ENCODE measurements at places on chromosomes 6 and 20. TPM values are rescaled to one million over a fixed set of nuclear protein-coding genes. Genes with fewer than 3 reads are reported as not detected.

DNA sequence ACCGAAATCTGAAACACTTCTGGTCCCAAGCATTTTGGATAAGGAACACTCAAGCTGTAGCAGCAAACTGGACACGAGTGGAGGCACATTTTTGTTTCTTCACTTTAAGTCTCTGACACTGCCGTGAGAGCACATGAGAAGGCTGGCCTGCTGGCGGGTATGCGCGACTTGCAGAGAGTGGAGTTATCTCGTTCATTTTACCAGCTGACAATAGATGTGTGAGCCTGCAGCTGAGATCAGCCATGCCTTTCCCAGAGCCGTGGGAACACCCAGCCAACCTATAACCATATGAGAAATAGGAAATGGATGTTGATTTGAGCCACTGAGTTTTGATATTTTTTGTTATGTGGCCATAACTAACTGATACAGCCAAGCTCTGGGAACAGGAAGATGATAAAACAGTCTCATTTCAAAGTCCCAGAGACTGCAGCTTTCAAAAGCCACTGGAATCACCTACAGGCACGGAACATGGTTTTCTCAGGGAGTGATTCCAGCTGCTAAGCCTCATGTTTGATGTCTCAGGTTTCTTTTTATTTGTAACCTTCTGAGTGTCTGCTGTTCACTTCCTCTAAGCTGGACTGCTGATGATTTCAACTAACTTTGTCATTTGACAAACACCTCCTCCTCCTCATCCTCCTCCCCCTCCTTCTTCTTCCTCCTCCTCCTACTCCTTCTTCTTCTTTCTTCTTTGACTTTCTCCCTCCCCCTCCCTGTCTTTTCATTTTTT lies 28.6 kb upstream of the LAMP5 start:
- no peak for DNase-seq

GRCh38 chr6:32224696-32225095 lies 829 bp upstream of the NOTCH4 start:
- DNase-seq = no peak

SLC22A16 gene
- polyA plus RNA-seq = 0.37 TPM

GRCh38 chr20:21137078-21137477 lies 11.2 kb downstream of the KIZ start:
- no peak for DNase-seq

PRR18 gene
- polyA plus RNA-seq = 0.33 TPM

- peak; percentile 90 for DNase-seq
Observed at GRCh38 chr6:170049641-170050561, 241.0 kb downstream of the DLL1 start.

PLAGL1 gene
- 29.2 TPM for polyA plus RNA-seq

- no peak for DNase-seq
Observed at GRCh38 chr6:2817903-2818443, 23.7 kb downstream of the SERPINB1 start.

DNA sequence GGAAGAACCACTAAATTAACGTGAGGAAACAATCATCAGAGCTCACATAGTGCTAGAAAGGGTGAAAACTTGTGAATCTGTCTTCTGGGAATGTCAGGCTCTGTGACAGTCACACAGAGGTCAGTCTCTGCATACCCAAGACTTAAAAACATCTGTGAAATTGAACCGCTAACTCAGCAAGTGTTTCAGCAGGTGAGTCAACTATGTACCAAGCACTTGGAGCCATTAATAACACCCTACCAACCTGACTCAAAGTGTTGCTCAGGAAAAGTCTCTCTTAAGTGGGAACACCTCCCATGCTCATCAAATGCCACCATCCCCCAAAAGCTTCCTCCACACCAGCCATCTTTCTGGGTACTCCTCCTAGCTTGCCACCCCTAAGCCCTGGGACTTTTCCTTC lies 92.3 kb upstream of the CARMIL1 start:
- no peak for DNase-seq

SMIM29 gene
- 71.9 TPM for polyA plus RNA-seq

- no peak for DNase-seq
Observed at GRCh38 chr6:123467392-123467791, 169.4 kb downstream of the TRDN start.

C6orf89 gene
- 34.0 TPM for polyA plus RNA-seq

GRCh38 chr6:14254505-14254904 lies 136.9 kb downstream of the CD83 start:
- DNase-seq = no peak

TEAD3 gene
- polyA plus RNA-seq = 17.8 TPM

DNA sequence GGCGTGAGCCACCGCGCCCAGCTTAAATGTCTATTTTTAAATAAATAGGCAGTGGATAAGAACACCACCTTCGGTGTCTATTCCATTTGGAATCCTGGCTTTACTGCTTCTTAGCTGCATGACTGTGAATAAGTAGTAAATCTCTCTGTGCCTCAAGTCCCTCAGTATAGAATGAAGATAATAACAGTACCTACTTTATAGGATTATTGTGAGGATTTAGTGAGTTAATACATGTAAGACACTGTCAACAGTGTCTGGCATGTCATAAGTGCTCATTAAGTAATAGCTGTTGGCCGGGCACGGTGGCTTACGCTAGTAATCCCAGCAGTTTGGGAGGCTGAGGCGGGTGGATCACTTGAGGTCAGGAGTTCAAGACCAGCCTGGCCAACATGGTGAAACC lies 10.1 kb downstream of the TPX2 start:
- DNase-seq = no peak

DNA sequence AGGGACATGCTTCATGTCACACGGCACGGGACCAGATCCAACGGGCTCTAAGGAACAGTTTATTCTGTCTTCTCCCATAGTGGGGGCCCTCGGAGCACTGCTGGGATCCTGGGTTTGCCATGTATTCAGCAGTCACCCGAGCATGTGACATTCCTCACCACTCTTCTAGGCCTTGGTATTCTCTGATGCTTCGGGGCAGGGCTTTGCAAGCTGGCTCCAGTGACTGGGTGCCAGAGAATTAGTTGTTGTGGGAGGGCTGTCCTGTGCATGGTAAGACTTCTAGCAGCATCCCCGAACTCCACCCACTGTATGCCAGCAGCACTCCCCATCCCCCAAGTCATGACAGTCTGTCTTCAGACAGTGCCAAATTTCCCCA lies 5.4 kb downstream of the CCN5 start:
- no peak for DNase-seq

- no peak for DNase-seq
Observed at GRCh38 chr6:77318256-77318655, 145.0 kb downstream of the HTR1B start.

DNA sequence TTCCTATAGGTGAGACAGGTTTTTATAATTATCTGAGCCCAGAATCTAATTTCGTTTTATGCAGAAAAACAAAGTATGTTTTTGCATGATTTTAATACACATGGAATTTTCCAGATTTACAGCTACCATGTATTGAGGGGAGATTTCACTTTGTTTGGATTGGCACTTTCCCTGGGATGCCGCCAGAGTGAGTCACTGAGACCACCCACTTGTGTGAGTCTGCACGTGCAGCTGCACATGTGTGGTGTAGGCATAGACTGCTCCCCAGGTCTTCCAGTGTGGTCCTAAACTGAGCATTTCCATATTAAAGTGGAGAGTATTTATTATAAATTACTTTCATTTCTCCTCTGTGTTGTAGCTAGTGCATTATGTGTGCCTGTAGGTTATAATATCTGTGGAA lies 186.8 kb downstream of the UBE3D start:
- DNase-seq = peak; percentile 32

SEL1L2 gene
- not detected for polyA plus RNA-seq

- no peak for DNase-seq
Observed at GRCh38 chr6:160419488-160419887, 71.3 kb downstream of the SLC22A3 start.

LY6G6C gene
- polyA plus RNA-seq = 0.16 TPM

VSX1 gene
- polyA plus RNA-seq = not detected

DNA sequence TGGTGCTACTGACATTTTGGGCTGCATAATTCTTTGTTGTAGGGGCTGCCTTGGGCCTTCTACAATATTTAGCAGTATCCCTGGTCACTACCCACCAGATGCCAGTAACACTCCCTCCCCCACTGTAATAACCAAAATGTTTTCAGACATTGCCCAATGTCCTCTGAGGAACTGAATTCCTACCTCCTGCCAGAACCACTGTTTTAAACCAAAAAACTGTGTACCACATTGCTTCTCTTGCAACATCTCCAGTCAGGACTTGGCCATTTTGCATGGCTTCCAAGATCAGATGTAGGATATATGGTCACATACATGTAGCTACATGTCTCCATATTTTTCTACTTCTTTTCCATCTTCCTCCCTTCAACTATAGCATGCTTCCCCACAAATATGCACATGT lies 97.4 kb upstream of the IFNGR1 start:
- no peak for DNase-seq

- no peak for DNase-seq
Observed at GRCh38 chr20:58552366-58552934, 37.3 kb upstream of the APCDD1L start.

- no peak for DNase-seq
Observed at GRCh38 chr20:3919352-3919751, 30.2 kb downstream of the PANK2 start.

AGER gene
- polyA plus RNA-seq = 1,487 TPM

DNA sequence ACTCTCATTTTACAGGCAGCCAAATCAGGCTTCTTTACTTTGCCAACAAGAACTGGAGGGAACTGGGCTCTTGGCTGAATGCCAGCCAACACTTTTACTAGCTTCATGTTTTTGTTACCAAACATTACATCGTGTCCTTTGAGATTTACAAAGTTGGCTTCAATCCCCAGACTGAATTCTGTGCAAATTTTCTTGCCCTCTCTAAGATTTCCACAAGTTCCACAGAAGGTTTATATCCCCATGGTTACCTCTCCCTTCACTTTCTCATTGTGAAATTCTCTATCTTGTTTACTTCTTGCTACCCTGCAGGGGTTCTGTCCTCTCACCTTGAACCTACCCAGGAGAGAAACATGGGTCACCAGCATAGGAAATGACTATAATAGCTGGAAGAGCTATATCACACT lies 37.6 kb upstream of the PLCB1 start:
- peak; percentile 95 for DNase-seq

DNA sequence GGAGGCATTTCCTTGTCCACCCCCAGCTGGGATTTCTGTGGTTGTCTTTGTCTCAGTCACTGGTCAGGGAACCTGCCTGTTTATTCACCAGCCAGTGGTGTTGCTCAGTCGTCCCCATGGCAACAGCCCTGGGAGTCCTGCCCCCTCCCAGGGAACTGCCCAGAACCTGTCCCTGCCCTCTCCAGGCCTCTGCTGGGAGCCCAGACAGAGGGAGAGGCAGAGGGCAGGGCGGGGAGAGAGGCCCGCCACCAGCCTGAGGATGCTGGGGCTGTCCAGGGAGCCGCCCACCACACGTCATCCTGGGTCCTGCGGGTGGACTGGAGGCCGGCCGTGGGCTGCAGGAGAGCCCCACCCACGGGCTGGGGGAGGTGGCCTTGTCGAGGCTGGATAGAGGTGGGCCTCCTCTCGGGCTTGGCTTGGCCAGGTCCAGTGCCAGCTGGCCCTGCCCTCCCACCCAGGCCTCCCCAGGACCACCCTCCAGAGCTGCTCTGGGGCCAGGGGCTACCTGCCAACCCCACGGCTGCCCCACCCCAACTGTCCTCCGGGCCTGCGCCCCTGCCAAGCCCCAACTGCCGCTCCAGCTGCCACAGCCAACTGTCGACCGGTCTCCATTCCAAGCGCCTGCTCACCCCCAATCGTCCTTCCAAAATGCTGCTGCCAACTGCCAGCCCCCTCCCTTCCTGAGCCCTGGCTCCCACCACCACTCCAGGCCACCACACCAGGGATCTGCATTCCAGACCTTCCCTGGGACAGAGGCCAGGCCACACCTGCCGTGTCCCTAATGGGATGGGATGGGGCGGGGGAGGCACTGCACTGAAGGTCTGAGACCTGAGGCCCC lies 4.2 kb upstream of the ZBTB46 start:
- DNase-seq = peak; percentile 90

PSORS1C1 gene
- 10.8 TPM for polyA plus RNA-seq

COL9A1 gene
- 0.06 TPM for polyA plus RNA-seq

- DNase-seq = no peak
Observed at GRCh38 chr6:144364782-144365181, 79.6 kb downstream of the UTRN start.

DNA sequence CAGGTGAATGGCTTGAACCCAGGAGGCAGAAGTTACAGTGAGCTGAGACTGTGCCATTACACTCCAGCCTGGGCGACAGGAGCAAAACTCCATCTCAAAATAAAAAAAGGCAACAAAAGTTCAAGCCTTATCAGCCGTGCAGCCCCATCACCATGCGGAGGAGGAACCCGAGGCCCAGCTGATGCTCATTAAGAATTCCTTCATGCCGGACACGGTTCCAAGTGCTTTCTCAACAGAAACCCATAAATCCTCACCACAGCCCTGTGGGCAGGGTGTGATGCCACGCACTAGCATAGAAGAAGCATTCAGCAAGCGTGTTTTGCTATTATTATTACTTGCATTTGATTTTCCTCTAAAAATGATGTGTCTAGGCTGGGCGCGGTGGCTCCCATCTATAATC lies 56.3 kb downstream of the PREX1 start:
- DNase-seq = no peak

MDFI gene
- 16.4 TPM for polyA plus RNA-seq

DNA sequence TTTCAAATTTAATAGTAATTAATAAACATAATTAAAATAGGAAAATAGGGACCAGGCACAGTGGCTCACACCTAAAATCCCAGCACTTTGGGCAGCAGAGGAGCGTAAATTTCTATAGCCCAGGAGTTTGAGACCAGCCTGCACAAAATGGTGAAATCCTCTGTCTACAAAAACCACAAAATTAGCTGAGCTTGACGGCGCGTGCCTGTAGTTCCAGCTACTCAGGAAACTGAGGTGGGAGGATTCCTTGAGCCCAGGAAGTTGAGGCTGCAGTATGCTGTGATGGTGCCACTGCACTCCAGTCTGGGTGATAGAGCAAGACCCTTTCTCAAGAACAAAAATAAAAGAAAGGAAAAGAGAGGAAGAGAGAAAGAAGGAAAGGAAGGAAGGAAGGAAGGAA lies 1387.0 kb upstream of the ADGRB3 start:
- DNase-seq = no peak

DNA sequence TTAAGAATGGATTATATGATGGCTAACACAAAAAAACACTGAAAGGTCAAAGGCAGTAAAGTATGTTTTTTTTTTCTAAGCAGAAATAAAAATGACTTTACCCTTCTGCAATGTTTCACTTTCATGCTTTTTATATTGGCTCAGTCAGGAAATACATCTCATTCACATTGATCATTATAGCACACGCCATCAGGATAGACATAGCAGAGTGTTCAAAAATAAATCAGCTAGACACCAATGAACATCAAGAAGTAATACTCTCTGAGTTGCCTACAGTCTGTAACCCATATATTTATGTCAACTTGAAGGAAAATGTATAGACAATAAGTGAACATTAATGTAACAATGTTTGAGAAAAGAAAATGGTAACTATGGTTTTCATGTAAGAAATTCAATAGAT lies 535.2 kb upstream of the EPHA7 start:
- DNase-seq = no peak

GRCh38 chr6:34056305-34057108 lies 89.4 kb downstream of the GRM4 start:
- peak; percentile 78 for DNase-seq

DNA sequence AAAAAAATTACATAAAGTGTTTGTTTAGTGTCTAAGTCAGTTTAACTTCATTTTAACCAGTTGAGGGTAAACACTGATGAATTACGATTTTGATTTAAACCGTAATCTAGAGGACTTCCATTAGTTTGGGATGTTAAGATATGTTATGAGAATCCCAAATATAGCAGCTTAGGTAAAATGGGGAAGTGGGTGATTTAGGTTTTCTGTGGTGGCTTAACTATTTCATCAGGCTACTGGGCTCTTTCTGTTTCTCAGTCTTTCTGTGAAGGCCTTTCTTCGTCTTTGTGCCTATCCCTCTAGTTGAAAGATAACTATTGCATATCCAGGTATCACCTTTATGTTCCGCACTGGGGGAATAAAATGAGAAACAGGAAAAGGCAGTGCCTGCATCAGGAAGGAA lies 27.9 kb downstream of the CENPW start:
- no peak for DNase-seq

Measured in lung (tissue), 17 donors.